H1 (cell line): ENCODE measurements at places on chromosomes 12 and 14. TPM values are rescaled to one million over a fixed set of nuclear protein-coding genes. Genes with fewer than 3 reads are reported as not detected.

Gene ESYT1
- polyA plus RNA-seq: 165 and 174 TPM in 2 replicates

Gene OVCH1
- not detected in 2 replicates for polyA plus RNA-seq

Gene VDR
- 0.44 and 0.58 TPM in 2 replicates for polyA plus RNA-seq

Gene TAS2R31
- polyA plus RNA-seq: 0.13 and 0.24 TPM in 2 replicates
